ENCODE measurements at places on chromosomes 5 and 9. TPM values are rescaled to one million over a fixed set of nuclear protein-coding genes. Genes with fewer than 3 reads are reported as not detected.

Gene CTXN3
- total RNA-seq, result 2.6 TPM

Gene LCN15
- 2.2 TPM for total RNA-seq

Gene SPATA31A3
- 2.2 TPM for total RNA-seq

Gene WWC1
- total RNA-seq, result 1.2 TPM

Gene SHROOM1
- 4.3 TPM for total RNA-seq

Gene EPB41L4B
- 5.3 TPM for total RNA-seq

Gene GABRA6
- 3.9 TPM for total RNA-seq

Gene CAVIN4
- 2.4 TPM for total RNA-seq

Gene SETD9
- total RNA-seq, result not detected

Gene BARHL1
- total RNA-seq, result not detected

Gene ENTPD8
- total RNA-seq, result not detected

Gene NKD2
- total RNA-seq, result 1.9 TPM

Gene TOR1B
- 29.4 TPM for total RNA-seq

Gene SLC23A1
- total RNA-seq, result not detected

Gene CSF1R
- 48.9 TPM for total RNA-seq

Gene IFNK
- total RNA-seq, result 2.4 TPM

Gene MYOT
- not detected for total RNA-seq

Gene GLDC
- total RNA-seq, result 3.4 TPM

Gene IFNA21
- 18.5 TPM for total RNA-seq

Gene VAV2
- total RNA-seq, result 12.8 TPM

Gene ARHGEF28
- 13.7 TPM for total RNA-seq

Gene CARTPT
- not detected for total RNA-seq

Gene LNPEP
- 159 TPM for total RNA-seq

Gene IL5
- total RNA-seq, result 7.7 TPM

Gene CATSPER3
- not detected for total RNA-seq

Gene PPP3R2
- 3.6 TPM for total RNA-seq

Gene SKIC3
- total RNA-seq, result 148 TPM

Gene TPPP
- total RNA-seq, result 1.9 TPM

Gene NME5
- not detected for total RNA-seq

Gene RASEF
- 5.5 TPM for total RNA-seq

Gene HIGD2A
- total RNA-seq, result 37.8 TPM

Gene FGFR4
- 1.4 TPM for total RNA-seq

Gene ORM1
- not detected for total RNA-seq

Gene TTF1
- total RNA-seq, result 25.3 TPM

Gene FOXD4L5
- 0.24 TPM for total RNA-seq

Gene NR5A1
- not detected for total RNA-seq
